ENCODE measurements at places on chromosomes 4 and X.

GRCh38 chrX:129932821-129933321 lies 26.9 kb downstream of the UTP14A start:
- DNase-seq, result no peak

GRCh38 chr4:103137446-103137827 lies 37.8 kb upstream of the BDH2 start:
- DNase-seq, result no peak

- DNase-seq, result no peak
Measured at GRCh38 chr4:154467886-154468285, 23.7 kb downstream of the DCHS2 start.

GRCh38 chrX:19760841-19761512 lies 126.4 kb downstream of the SH3KBP1 start:
- DNase-seq, result no peak

DNA sequence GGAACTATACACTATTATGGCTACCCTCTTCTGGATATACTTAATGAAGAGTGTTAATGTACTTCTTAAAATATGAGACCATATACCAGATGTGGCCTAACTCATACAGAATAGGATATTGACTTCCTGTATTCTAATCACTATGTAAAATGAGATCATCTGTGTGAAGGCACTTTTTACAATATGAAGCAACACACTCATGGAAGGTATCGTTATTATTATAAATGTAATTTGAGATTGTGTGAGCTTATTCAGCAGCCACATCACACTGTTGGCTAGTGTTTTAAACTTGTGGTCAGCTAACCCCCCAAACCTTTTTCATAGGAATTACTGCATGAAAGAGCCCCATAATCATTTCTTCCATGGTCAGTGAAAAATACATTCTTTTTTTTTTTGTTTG lies 281.8 kb upstream of the TEX13A start:
- no peak for DNase-seq

- no peak for DNase-seq
Measured at GRCh38 chr4:24688453-24688852, 104.1 kb upstream of the DHX15 start.

GRCh38 chrX:150212672-150213480 lies 150.2 kb upstream of the MAMLD1 start:
- no peak for DNase-seq

DNA sequence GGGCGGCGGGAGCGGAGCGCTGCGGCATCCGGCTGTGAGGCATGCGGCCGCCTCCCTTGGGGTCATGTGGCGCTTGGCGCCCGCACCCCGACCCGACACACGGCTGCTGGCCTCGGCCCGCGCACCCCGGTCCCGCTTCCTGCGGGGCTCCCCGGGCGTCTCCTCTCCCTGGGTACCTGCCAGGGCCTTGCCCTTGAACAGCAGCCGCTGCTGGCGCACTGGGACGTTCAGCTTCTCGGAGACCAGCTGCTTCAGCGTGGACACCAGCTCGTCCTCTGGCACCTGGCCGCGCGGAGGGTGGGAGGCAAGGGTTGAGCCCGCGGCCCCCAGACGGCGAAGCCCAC lies 391 bp downstream of the UBL4A start:
- peak; percentile 43 for DNase-seq
